Mesenteric fat pad (tissue), 1 donor: ENCODE measurements at places on chromosomes 16 and 17. TPM values are rescaled to one million over a fixed set of nuclear protein-coding genes. Genes with fewer than 3 reads are reported as not detected.

The TP53TG3B gene
- not detected for total RNA-seq

The MRPL58 gene
- 26.4 TPM for total RNA-seq

The UMOD gene
- not detected for total RNA-seq

The NT5M gene
- 2.1 TPM for total RNA-seq

The CES5A gene
- not detected for total RNA-seq

The USP10 gene
- 86.0 TPM for total RNA-seq

The NPIPA5 gene
- total RNA-seq = 15.2 TPM

The ATP1B2 gene
- 1.4 TPM for total RNA-seq

The SDK2 gene
- 0.84 TPM for total RNA-seq

The PRAC2 gene
- not detected for total RNA-seq

The NOL3 gene
- total RNA-seq = 31.3 TPM

The CORO6 gene
- total RNA-seq = 7.1 TPM

GRCh38 chr17:75152922-75153779 lies 1.2 kb downstream of the JPT1 start:
- peak; percentile 39 for DNase-seq

DNA sequence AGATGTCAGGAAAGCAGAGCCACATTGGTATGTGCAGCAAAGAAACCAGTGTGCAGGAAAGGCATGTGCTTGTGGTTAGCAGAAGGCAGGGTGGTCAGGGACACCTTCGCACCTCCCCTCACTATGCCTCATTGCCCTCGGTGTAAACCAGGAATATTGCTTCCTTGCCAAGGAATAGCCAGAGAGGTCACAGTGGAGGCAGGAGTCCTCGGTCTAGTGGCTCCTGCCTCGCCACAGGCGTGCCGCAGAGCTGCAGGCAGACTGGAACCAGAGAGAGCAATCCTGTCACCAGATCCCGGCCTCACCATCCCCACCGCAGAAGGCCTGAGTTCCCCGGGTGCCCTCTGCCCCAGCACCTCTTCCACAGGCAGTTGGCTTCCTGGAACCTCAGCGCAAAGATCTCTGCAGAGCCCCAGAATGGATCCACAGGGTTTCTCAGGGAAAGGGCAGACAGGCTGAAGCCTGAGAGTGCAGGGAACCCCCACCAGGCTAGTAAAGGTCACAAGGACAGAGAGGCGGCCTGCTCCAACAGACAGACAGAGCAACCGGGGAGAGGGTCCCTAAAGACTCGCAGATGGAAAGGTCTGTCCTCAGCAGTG lies 21.6 kb downstream of the CCDC182 start:
- no peak for DNase-seq

- no peak for DNase-seq
Observed at GRCh38 chr17:65198653-65199382, 61.6 kb downstream of the RGS9 start.

DNA sequence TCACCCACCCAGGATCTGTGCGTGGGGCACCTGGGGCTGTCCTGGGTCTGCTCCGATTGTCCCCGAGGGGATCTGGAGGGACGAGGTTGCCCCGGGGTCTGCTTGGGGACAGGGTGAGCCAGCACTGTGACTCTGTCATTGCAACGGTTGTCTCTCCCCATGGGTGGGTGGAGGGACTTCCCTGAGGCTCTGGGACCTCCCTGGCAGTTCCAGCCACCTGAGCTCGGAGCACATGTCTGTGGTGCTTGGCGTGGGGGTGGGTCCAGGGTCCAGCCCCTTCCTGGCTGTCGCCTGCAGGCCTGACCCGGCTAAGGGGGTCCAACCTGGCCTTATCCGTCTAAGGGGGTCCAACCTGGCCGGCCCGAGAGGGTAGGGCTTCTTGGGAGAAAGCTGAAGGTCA lies 8.5 kb upstream of the CBFA2T3 start:
- DNase-seq = no peak

GRCh38 chr17:14922411-14922810 lies 342.7 kb downstream of the PMP22 start:
- no peak for DNase-seq

GRCh38 chr16:77213542-77214106 lies 14.4 kb downstream of the SYCE1L start:
- DNase-seq = no peak

- DNase-seq = no peak
Observed at GRCh38 chr16:24731722-24732419, 2.4 kb downstream of the TNRC6A start.

- DNase-seq = no peak
Observed at GRCh38 chr16:69865701-69866100, 85.4 kb upstream of the CLEC18A start.

GRCh38 chr17:6755731-6756184 lies at the start of gene XAF1:
TSS of gene XAF1 (plus strand) at chr17:6756046. CDS start at chr17:6756079, 33 bp downstream.
- DNase-seq = no peak

- no peak for DNase-seq
Observed at GRCh38 chr16:23803591-23804123, 32.1 kb upstream of the PRKCB start.

DNA sequence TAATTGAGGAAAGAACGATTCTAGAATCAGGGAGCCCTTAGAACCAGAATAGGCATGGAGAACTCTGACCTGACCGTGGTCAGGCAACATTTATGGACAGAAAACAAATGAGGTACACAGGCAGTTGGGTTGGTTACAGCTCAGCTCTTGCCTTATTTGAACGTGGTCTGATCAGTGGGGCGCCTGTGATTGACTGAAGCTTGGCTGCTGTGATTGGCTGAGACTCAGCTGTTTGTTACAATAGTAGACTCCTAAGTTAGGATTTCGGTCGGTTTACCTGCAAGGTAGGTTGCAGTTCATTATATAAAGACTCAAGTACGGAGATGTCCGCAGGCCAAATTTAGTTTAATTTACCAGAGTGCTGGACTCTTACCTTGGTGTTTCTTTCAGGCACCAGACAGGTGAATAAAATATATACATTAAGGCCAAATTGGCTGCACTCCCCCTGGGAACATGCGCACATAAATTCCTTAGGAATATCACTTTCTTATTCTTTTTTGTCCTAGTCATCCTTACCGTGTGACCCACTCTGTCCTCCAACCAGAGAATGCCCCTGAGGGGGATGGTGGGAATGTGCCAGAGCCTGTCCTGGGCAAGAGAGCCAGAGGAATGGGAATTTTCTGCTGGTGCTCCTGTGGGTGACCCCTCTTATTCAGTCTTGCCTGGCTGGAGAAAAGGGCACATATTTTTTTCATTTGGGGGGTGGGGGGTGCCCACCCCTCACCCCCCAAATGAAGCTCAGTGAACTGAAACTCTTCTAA lies 7.5 kb upstream of the CSNK2A2 start:
- no peak for DNase-seq

DNA sequence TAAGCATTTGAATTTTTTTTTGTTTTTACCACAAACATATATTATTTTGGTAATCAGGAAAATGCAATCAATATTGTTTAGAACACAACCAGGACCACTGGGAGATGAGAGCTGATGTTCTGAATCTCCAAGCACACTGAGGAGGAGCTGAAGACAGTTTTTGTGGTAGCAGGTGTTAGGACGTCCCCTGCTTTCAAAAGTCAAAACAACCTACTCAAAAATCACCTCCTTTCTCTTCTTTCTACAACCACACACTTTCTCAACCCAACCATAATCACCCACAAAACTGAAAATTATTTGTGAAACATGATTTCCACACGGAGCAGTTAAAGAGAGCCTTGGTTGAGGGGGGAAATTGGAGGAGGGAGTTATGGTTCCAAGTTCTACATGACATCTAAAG lies 26.7 kb upstream of the CFAP20 start:
- no peak for DNase-seq

GRCh38 chr17:17363638-17364337 lies 60.6 kb downstream of the NT5M start:
- peak; percentile 74 for DNase-seq

- DNase-seq = peak; percentile 49
Observed at GRCh38 chr17:33948309-33948708, 306.8 kb upstream of the CCL2 start.

DNA sequence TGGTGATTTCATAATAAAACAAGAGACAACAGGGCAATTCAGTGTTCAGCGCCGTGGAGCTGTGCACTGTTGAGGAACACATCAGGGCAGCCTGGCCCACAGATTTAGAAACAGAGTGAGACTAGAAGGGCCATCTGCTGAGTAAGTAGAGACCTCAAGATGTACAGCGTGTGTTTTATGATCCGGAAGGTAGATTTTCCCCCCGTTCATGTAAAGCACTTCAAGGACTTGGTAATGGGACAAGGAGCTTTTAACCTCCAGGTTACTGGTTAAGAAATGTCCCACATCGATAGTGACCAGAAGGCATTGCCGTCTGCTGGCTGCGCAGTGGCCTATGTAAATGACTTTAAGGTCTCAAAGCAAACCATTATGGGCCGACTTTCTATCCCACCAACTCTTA lies 1057.7 kb upstream of the EEF2KMT start:
- no peak for DNase-seq

GRCh38 chr16:53580038-53580802 lies 77.2 kb upstream of the AKTIP start:
- peak; percentile 62 for DNase-seq

GRCh38 chr16:78198288-78198687 lies 98.8 kb downstream of the WWOX start:
- DNase-seq = no peak

DNA sequence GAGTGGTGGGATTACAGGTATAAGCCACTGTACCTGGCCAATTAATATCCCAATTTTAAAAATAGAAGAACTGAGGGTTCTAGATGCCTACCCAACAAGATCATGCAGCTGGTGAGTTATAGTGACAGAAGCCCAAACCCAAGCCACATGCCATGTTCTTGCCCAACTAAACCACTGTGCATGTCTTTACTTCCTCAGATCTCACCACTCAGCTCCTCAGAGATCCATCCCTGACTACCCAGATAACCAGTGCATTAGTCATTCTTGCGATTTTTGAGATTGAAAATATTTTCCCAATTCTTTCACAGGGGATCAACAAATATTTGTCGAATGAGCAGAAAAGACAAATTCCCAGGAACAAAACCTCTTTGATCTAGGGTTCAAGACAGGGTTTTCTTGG lies 303.1 kb downstream of the CBLN1 start:
- DNase-seq = no peak

GRCh38 chr17:41678411-41678906 lies 10.2 kb upstream of the EIF1 start:
- no peak for DNase-seq

GRCh38 chr17:61617330-61617729 lies 26.3 kb upstream of the NACA2 start:
- DNase-seq = no peak

- no peak for DNase-seq
Observed at GRCh38 chr16:1277617-1278282, 21.9 kb downstream of the TPSD1 start.

DNA sequence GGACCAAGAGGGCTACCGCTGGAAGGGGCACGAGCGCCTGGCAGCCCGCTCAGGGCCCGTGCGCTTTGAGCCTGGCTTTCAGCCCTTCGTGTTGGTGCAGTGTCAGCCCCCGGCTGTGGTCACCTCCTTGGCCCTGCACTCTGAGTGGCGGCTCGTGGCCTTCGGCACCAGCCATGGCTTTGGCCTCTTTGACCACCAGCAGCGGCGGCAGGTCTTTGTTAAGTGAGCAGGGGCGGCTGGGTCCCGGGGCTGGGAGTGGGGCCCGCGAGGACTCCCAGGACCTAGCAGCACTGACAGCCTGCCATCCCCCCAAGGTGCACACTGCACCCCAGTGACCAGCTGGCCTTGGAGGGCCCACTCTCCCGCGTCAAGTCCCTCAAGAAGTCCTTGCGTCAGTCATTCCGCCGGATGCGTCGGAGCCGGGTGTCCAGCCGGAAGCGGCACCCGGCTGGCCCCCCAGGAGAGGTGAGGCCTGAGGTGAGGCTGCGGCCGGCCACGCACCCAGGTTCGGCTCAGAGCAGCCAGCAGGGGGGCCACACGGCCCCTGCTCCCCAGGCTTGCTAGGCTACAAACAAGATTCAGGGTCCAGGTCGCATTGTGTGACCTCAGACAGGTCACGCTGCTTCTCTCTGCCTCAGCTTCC lies 17.4 kb upstream of the MYO15B start:
- no peak for DNase-seq

DNA sequence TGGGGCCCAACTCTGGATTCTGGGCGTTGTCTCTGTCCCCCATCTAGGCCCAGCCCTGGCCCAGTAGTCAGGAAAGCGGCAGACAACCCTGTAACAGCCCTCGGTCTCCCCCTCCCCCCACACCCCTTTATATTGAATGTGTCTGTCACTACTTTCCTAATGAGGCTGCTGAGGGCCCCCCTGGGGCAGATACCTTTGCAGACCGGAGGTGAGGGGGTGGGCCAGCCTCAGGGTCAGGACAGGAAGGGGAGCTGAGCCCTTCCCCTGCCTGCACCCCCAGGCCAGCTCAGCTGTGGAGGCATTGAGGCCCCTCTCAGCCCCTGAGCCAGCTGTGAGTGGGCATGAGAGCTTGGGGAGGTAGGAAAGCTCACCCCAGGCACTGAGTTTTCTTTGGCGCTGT lies 17.1 kb downstream of the RAI1 start:
- DNase-seq = no peak

DNA sequence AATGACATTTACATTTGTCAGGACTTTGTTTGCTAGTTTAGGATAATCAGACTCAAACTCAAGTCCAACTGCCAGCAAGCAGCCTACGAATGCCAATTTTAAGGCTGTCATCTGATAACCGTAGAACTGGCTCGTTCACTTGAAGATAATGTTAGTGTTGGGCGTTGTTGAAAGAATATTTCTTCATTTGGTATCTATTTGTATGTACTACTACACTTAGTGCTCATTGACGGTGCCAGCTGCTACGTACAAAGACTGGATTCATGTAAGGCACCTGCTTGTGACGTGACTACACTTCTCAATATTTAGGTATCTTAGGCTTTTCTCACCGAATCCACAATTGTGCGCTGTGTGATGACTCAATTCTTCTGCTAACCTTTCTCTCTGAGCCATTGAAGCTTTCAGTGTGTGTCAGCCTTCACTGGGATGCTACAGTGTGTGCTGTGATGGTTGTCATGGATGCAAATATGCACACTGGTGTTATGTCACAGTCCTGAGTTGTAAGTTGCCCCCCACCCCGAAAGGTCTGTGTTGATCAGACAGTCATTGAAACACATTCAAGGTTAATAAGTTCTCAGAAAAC lies 5.7 kb downstream of the ATP2C2 start:
- DNase-seq = no peak

DNA sequence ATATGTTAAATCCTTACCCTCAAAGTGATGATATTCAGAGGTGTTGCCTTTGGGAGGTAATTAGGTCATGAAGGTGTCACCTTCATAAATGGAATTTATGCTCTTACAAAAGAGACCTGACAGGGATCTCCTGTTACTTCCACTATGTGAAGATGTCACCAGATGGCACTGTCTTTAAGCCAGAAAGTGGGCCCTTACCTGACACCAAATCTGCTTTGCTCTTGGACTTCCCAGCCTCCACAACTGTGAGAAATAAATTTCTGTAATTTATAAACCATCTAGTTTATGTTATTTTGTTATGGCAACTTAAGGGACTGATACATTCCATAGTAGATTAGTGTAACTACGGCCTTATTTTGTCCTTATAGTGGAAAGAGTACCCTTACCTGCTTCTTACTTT lies 358.3 kb upstream of the SALL1 start:
- DNase-seq = no peak

GRCh38 chr16:72066747-72067146 lies 3.7 kb downstream of the HPR start:
- DNase-seq = no peak

DNA sequence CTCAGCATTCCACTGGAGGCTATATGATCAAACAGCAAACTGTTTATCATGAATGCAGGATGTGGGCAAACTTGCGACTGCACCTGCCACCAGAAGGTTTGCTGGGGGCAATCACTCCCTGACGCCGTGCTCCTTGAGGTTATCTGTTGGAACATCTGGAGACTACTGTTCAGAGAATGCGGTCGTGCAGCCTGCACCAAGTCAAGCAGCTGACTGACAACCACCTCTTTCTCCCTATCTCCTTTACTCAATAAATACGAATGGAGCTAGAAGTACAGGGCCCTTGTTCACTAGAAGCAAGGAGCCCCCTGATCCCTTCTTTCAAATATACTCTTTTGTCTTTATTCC lies 2101.2 kb downstream of the TP53TG3F start:
- no peak for DNase-seq
